ENCODE measurements at places on chromosomes 6 and 20. TPM values are rescaled to one million over a fixed set of nuclear protein-coding genes. Genes with fewer than 3 reads are reported as not detected.
A peak's percentile ranks its signal among the peaks of the same experiment; 100 is the strongest.

The CASS4 gene
- 2.0 TPM for total RNA-seq

The COL9A3 gene
- 3.6 TPM for total RNA-seq

The CYP39A1 gene
- 18.5 TPM for total RNA-seq

The CST4 gene
- total RNA-seq = 3.7 TPM

The HAO1 gene
- 2.7 TPM for total RNA-seq

The HLA-DRA gene
- total RNA-seq = 375 TPM

The PHACTR1 gene
- 14.6 TPM for total RNA-seq

The EEF1A2 gene
- total RNA-seq = 56.3 TPM

The DCDC2 gene
- 33.8 TPM for total RNA-seq

- DNase-seq = no peak
Observed at GRCh38 chr6:158924499-158925455, 75.2 kb downstream of the RSPH3 start.

DNA sequence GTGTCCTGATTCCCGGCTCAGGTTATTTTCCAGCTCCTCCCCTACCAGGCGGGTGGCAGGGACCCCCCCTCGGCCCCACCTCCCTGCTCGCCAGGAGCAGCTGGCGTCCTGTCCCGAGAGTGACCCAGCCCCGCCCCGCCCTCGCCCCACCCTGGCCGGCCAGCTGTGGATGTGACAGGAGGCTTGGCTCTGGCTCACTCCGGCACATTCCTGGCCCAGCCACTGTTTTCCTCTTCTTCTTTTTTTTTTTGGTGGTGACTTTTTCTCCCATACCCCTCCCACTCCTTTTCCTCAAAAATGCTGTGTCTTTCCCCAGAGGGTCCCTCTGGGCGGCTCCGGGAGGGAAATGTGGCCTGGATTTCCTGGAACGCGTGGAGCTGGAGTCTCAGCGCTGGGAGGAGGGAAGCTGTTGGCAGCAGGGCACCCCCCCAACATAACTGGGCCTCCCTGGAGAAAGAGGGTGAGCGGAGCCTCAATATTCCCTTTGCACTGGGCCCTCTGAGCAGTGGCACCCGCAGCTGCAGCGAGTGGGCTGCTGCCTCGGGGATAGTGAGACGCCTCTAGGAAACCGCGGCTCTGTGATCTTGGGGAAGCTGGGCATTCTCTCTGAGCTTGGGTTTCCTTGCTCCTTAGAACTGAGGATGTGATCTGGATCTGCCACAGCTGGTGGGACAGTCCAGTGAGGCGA lies 28.3 kb upstream of the CSNK2A1 start:
- DNase-seq = peak; percentile 58

- no peak for DNase-seq
Observed at GRCh38 chr20:8661229-8661952, 407.5 kb upstream of the PLCB4 start.

- DNase-seq = no peak
Observed at GRCh38 chr20:53247468-53248103, 275.4 kb downstream of the TSHZ2 start.

DNA sequence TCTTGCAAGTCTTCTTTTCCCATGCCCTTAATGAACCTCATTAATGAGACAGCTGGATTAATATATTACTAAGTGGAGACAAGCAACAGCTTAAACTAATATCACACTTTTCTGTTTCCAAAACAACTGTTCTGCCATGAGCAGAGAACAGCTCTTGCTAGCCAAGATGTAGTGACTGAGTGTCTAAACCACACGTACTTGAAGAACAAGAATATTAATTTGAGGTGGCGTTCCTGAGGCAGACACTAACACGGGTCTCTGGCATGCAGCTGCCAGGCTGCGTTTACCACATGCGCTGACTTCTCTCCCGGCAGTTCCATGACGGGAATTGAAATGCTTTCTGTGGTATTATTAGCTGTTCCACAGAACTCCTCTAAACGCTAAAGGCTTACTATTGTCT lies 80.6 kb downstream of the FNDC1 start:
- DNase-seq = no peak

GRCh38 chr6:111842891-111843290 lies 30.4 kb downstream of the FYN start:
- DNase-seq = no peak

DNA sequence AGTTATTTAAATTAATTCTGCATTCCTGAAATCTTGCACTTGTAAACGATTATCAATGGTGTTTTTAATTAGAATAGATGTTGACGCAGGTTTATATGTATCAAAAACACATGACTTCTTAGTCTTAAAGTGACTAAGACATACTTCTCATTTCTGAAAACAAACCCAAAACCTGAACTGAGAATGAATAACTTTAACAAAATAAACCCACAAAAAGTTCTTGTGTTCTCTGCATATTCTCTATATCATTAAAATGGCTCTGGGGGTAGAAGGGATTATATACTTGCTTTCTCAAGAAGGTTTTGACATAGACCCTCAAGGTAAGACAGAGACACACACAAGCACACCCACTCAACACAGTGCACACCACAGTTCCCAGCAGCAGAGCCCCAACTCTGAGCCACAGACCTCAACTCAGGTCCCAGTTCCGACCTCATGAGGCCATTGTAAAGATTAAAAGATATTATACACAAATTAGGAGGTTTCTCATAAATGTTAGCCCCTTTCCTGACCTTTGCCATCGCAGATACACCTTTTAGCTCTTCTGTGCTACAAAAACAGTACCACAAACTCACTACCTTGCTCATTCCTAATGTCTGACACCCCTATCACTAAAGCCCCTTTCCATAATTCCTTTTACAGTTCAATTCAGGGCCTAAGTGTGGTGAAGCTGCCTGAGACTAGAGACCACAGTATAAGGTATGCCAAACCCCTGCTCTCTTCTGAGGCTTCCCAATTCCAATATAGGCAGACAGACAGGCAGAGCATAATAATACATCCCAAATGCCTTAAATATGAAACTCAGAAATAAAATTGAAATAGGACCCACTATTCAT lies 267.8 kb downstream of the PTPRK start:
- no peak for DNase-seq

- DNase-seq = no peak
Observed at GRCh38 chr20:45051204-45052060, 49.5 kb downstream of the KCNS1 start.

GRCh38 chr20:37007898-37008649 lies 56.6 kb upstream of the SAMHD1 start:
- DNase-seq = no peak

- no peak for DNase-seq
Observed at GRCh38 chr20:2874456-2874855, 1.2 kb downstream of the PTPRA start.

DNA sequence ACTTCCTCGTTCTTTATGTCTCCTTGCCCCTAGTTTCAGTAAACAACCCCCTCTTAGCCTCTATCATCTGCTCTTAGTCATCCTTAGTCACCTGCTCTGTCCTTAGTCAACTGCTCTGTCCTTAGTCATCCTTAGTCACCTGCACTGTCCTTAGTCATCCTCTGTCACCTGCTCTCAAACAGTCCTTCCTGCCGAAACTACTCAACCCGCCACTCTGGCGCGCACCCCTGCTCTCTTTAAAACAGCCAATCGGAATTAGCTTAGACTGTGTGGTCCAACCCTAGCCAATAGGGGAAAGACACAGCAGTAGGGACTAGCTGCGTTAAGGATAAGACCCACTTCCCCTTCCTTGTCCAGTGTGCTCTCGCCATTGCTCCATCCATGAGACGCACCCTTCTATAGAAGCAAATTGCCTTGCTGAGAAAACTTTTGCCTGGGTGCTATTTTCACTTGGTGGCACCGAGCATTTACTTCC lies 73.9 kb downstream of the BACH2 start:
- DNase-seq = no peak

All from mucosa of gallbladder (tissue), 1 donor.